ENCODE measurements at places on chromosomes 3 and 15.

DNA sequence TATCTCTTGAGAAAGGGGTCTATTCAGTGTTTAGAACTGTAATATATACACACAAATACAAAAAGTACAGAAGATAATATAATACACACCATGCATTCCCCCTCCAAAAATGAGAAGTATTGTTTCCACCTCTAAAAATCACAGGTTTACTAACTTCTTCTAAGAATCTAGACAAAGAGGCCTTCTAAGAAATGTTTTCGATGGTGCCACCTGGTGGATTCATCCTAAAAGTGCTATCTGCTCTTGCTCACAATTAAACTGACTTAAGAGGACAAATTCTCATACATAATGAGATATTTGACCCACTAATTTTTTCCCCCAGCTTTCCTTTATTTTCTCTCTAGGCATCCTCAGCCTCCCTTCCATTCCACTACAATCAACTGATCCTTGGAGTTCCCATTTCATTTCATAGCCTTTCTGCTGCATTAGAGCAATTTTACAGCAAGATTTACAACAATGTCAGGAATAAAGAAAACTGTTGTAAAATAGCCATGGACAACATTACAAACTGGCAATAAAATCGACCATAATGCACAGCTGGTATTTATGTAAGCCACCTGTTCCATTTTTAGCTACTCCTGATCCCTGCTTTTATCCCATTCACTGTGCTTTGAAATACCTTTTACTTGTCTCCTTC, 124.6 kb downstream of the ARRDC4 start:
- DNase-seq = peak; percentile 35

DNA sequence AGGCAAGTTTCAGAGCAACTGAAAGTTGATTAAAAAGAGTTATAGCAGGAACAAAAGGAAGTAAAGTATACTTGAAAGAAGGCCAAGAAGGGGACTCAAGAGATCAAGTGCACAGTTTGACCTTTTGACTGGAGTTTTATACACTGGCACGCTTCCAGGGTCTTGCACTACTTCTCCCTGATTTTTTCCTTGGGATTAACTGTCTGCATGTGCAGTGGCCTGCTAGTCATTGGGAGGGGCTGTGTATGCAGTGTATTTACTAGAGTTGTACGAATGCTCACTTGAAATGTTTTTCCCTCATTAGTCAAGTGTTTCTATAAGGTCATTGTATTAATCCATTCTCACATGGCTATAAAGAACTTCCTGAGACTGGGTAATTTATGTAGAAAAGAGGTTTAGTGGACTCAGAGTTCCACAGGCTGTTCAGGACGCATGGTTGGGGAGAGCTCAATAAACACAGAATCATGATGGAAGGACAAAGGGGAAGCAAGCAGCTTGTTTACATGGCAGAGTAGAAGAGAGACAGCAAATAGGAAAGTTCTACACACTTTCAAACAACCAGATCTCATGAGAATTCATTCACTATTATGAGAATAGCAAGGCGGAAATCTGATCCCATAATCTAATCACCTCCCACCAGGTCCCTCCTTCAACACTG, 571.8 kb downstream of the ZPLD1 start:
- DNase-seq = no peak

DNA sequence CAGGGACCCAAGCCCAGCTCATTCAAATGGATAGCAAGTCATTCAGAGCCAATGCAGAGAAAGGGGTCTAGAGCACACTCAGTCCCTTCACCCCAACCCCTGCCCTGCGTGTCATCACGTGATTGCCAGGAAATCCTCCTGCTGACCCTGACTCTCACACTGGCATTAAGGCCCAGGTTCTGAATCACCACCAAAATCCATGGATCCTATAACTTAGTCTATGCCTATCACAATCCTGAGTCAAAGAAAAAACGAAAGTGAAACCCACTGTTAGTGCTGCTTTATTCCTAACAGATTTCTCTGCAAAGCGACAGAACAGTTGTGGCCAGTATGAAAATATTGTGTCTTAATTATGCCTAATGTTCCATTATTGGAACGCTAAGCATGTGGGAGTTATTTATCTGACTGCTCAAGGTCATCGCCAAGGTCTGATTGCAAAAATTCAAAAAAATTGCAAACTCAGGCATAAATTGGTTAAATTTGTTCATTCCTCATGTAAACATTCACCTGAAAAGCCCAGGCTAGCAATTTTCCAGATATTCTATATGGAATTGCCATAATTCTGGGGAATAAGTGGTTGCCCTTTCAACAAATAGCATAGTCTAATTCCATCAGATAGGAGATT, 108.7 kb upstream of the EIF1B start:
- no peak for DNase-seq

DNA sequence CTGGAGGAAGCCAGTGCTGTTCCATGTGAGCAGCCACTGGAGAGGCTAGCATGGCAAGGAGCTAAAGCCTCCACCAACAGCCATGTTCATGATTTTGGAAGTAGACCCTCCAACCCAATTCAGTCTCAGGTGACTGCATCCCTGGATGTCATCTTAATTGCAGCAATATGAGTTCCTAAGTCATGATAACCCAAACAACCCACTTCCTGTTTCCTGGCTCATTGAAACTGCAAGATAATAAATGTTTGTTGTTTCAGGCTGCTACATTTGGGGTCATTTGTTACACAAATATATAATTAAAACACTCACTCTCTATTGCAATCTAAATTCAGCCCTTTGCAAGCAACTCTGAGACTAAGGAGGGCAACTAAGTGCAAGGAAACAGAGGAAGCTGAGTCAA, 62.4 kb upstream of the SLC24A5 start:
- no peak for DNase-seq

DNA sequence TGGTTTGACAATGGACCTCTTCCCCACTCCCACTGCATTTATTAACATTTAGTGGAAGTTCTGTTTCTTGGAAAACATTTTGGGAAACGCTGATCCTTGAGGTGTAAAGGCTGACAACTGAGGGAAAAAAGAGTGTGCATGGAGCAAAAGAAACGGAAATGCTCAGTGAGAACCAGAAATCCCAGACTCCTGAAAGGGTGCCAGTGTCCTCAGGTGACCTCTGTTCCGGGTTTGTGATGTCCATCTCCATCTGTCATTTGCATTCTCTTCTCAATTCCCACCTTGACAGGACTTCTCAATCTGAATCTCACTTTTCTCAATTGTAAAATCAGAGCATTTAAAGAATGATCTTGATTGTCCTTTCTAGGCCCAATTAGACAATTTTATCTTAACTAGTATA, 71.1 kb upstream of the FAM3D start:
- DNase-seq = no peak

- peak; percentile 81 for DNase-seq
These were observed 154.0 kb downstream of the ADAMTS9 start for GRCh38 chr3:64533617-64534317.

- DNase-seq = no peak
These were observed 38.7 kb downstream of the ZBTB38 start for GRCh38 chr3:141407047-141407446.

- DNase-seq = no peak
These were observed 15.3 kb upstream of the STRIT1 start for GRCh38 chr3:155308831-155309230.

DNA sequence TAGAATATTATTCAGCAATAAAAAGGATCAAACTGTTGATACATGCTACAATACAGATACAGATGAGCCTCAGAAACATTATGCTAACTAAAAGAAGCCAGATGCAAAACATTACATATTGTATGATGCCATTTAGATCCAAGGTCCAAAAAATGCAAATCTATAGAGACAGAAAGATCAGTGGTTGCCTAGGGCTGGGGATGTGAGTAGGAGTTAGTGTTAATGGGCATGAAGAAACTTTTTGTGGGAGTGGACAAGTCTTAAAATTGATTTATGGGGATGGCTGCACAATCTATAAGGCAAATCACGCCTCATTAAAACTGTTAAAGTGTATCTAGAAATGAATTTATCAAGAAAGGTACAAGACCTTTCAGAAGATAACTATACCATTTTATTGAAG, 45.0 kb downstream of the EHHADH start:
- no peak for DNase-seq

DNA sequence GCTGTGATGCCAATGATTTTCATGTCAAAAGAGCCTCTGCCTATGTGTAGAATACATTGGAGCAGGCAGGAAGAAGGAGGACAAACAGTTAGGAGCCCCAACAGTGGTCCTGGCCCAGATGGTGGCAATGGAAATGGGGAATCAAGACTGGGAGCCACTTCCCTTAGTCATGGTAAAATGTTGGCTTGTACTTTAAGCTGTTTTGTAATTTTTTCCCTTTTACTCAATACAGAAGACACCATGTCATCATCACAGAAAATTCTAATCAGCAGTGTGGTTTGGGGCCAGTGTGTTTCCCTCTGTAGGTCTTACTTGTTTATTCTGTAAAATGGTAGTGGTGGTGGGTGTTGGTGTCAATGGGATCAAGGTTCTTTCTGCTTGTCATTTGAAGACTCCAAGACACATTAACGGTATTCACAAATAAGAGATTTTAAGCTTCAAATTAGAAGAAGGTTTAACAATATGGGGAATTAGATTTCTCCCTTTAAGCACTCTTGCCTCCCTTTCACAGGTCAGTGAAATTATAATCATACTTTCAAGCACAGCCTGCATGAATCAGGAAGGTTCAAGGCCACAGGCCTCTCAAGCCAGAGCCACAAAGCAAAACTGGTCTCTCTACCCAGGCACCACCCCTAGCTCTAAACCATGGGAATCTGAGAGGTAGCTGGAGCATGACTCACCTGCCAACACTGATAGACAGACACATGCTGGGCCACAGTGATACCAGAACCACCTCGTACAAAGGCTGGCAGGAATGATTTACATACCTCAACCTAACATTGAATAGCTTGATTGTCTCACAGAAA, 24.9 kb downstream of the SIAH2 start:
- DNase-seq = peak; percentile 63

DNA sequence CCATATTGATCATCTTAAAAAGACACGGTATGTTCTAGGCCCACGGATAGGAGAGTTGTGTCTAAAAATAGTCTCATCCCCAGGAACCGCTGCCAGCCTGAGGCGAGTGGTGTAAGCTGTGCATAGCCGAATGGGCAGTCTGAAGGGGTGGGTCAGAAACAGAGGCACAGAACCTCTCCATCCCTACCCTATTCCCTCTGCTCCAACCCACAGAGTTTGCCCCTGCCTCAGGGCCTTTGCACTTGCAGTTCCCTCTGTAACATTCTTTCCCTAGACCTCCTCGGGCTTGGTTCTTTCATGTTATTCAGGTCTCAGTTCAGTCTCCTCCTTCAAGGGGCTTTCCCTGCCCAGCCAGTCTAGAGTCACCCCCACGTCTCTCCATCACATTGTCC, 4.8 kb downstream of the SCN5A start:
- no peak for DNase-seq

DNA sequence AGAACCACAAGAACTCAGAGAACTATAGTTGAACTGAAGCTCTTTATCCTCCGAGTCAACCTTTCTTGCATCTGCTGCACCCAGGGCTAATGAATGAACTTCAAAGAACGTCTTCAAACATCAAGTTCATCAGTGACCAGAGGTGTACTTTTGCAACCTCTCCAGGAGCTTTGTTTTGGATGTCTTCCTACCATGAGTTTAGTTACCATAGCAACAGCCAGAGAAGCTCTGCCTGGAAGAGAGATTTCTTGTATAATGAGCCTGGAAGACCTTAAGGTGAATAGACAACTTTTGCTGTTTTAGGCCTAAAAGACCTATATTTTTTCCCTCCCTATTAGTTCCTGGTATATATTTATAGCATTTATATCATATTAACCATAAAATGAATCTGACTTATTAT, 9.1 kb downstream of the ACTC1 start:
- DNase-seq = no peak

- DNase-seq = no peak
These were observed 903.7 kb downstream of the EPHA3 start for GRCh38 chr3:90011131-90011530.

DNA sequence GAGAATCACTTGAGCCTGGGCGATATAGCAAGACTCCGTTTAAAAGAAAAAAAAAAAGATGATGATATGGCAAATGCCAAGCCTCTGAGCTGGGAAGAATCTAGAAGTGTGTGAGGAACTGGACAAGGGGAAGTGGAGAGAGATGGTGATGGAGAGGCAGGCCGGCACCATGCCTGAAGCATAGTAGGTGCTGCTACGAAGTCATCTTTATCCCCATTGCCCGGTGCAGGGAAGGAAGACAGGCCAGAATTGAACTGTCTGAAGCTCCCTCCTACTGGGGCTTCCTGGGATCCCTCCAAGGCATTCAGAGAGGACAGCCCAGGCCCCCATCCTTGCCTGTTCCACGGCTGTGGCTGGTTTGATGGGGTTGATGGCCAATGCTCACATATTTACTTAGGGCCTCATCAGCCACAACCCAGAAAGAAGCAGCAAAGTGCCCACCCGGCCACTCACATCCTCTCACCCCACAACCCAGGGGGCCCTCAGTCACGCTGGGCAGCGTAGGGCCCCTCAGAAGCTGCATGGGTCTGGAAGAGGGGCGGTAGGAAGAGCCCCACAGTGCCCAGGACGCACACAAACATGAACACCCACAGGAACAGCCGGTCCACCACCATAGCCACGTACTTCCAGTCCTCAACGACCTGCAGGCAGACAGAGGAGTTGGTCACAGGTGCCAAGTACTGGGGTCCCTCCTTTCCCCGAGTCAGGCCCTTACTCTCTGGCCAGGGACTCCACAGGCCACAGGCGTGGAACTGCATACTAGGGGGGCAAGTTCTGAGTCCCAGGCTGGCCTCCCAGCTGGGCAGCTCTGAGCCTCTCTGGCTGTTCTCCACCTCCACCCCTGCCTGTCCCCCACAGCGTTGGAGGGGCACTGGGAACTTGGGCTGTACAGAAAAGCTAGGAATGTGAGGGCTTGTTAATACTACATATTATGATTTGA, 4.1 kb upstream of the CHRNA3 start:
- DNase-seq = no peak

- no peak for DNase-seq
These were observed 514.4 kb upstream of the TBL1XR1 start for GRCh38 chr3:177711637-177712036.

DNA sequence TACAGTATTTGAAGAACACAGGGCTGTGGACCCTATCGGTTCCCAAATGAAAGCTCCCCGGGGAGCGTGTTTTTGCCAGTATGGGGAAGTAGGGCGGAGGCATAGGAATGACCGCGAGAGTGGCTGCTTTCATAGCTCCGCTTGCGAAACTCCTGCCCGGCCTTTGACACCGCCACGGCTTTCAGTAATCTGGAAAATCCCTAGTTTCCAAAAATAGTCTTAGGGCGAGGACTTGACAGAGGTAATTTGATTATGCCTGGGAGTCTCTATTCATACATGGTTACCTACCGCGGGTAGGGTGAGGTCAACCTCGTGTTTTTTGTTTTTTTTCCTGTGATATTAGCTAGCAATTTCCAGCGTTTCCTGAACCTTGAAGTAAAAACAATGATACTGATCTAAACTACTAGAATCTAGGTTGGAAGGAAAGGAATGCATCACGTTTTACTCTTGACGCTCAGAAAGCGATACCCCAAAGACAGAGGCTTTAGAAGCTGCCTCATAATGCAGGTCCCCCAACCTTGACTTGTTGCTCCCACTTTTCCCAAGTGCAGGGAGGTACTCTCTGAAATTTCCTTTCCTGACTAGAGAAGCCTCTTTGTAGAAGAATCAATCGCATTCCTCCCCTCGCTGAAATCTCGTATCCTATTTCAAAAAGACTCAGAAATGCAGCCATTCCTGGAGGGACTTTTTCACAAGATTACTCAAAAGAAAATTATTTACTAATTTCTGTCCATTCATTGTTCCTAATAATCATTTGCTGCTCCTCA, 894 bp upstream of the CCNL1 start:
- DNase-seq = peak; percentile 80

Measured in T47D (cell line).